ENCODE measurements at places on chromosomes 4 and X.

DNA sequence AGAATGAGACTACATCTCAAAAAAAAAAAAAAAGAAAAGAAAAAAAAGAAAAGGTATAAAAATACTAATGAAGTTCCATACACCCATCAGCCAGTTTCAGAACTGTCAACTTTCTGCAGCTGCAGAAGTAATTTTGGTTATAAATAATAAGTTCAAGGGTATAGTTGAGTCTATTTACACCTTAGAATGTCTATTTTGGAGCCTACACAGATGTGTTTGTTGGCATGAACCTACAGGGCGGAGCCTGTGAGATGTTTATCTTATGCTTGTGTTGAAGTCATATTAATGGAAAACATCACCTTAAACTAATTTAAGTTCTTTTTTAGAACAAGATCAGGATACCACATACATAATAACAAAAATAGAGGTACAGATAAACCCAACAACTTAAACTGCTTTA lies 85.8 kb downstream of the RAPGEF2 start:
- DNase-seq = no peak

GRCh38 chr4:95415346-95415771 lies 133.4 kb downstream of the UNC5C start:
- DNase-seq = no peak

- no peak for DNase-seq
Measured at GRCh38 chr4:136742333-136742732, 790.0 kb downstream of the PCDH18 start.

DNA sequence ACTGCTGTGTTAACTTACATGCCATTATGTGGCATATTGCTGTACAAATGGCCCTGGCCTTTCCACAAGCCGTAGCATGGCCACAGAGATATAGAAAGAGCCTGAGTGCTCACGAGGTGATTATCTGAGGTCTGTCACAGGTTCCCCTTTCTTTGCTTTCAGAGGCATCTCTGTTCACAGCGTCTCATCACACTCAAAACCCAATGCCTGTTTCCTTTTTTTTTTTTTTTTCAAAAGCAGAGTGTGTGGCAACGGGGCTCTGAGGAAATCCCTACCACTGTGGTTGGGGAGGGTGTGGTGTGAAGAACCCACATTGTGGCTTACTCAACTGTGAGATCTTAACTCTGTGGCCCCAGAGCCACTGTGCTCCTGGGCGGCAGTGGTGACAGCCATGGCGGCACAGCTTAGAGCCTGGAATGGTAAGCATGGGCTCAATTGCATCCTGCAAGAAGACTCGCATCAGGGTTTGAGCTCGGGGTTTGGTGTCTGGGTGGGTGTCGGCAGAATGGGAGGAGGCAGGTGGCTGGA lies 30.8 kb downstream of the RTL5 start:
- peak; percentile 26 for DNase-seq

- DNase-seq = no peak
Measured at GRCh38 chr4:94739741-94740140, 18.0 kb upstream of the BMPR1B start.

GRCh38 chrX:133215017-133215416 lies 3.1 kb downstream of the TFDP3 start:
- DNase-seq = no peak

GRCh38 chrX:96835660-96836289 lies 47.9 kb upstream of the RPA4 start:
- no peak for DNase-seq

- no peak for DNase-seq
Measured at GRCh38 chr4:118975449-118976192, 87.0 kb downstream of the SYNPO2 start.

DNA sequence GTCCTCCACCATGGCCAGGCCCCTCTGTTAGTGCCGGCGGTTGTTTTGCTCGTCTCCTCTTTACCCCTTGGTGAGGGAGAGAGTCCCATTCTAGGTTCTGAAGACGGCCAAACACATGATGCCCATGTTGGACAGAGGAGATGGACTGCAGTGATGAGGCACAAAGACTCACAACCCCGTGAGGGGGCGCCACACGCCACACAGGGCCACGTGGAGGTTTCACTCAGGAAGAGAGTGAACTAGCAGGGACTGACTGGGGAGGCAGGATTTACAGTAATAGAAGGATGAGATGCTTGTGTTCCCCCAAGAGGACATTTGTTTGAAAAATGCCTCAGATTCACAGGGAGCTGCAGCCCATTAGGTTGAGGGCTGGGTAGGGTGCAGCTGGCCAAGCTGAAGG lies 655.3 kb upstream of the FRG1 start:
- DNase-seq = no peak

- peak; percentile 23 for DNase-seq
Measured at GRCh38 chrX:53263597-53264094, 17.7 kb downstream of the IQSEC2 start.

GRCh38 chr4:80409809-80410208 lies 74.3 kb downstream of the CFAP299 start:
- no peak for DNase-seq

- no peak for DNase-seq
Measured at GRCh38 chr4:22504447-22504846, 11.4 kb downstream of the ADGRA3 start.

- DNase-seq = no peak
Measured at GRCh38 chr4:5120468-5120867, 69.2 kb downstream of the STK32B start.

- no peak for DNase-seq
Measured at GRCh38 chr4:52049266-52049665, 1.8 kb upstream of the SPATA18 start.

DNA sequence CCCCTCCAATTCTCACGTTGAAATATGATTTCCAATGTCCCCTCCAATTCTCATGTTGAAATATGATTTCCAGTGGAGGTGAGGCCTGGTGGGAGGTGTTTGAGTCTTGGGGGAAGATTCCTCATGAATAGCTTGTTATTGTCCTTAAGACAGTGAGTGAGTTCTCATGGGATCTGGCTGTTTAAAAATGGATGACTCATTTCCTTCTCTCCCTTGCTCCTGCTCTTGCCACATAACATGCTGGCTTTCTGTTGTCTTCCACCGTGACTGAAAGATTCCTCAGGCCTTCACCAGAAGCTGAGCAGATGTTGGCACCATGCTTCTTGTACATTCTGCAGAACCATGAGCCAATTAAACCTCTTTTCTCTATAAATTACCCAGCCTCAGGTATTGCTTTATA lies 346.8 kb upstream of the TECRL start:
- DNase-seq = no peak

DNA sequence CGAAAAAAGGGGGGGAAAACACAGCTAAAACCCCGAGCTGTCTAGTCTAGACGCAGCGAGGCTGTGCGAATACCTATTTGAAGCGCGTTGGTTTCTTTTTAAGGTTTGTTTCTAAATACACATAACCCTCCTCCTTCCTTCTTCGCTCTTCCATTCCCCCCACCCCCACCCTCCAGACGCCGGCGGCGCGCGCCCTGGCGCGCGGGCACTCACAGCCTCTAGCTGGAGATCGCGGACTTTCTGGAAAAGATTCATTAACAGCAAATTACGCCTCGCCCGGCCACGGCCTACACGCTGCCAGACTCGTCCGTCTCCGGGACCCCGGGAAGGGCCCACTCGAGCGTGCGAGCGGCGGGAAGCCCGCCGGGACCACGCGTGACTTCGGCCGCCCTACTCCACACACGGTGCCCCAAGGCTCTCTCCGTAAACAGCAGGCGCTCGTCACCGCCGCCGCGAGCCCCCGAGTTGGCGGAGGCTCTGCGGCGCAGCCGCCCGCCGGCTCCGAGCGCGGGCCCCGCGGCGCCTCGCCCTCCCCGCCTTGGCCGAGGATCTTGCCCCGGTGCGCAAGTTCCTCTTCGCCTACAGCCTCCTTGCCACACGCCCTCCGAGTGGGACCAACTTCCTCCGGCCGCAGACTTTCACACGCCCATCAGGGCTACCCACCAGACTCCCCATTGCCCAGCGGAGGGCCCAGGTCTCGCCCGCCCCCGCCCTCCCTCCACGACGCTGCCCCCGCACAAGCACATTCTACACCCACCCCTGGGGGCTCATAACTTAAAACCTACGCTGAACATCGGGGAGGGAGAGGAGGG lies 2.0 kb downstream of the BCOR start:
- peak; percentile 28 for DNase-seq

DNA sequence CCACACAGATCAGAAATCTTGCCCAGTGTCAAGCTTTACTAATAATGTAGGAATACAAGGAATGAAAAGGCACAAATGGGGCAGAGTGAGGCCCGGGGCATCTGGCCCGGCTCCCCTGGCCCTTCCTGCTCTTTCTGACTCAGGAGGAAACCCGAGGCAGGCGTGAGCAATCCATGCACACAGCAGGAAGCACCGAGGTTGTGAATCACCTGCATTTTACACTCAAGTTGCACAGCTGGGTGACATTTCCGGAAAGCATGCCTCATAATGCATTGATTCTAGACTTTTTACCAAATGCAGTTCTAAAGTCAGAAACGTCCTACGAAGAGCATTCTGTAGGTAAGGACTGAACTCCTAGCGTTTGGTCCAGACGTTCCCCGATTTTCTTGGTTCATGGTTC lies 38.9 kb downstream of the PRIMPOL start:
- peak; percentile 8 for DNase-seq

- peak; percentile 43 for DNase-seq
Measured at GRCh38 chr4:1026115-1026514, 14.7 kb downstream of the FGFRL1 start.

DNA sequence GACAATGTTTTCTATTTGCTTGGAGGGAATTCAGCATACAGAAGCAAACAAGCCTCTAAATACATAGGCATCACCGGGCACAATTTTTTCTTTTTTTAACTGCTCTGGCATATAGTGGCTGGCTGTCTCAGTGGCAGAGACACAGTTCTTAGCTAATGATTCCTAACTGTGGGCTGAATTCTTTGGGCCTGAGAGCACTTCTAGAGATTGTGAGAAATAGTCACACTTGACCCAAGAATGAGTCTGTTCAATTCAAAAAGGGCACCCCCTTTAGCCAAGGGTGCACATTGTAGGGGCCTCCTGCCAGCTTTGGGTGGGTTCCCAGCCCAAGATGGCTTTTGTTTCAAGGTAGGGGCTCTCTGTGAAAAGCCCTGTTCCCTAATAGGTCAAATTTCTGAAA lies 345.7 kb downstream of the ARHGAP10 start:
- DNase-seq = no peak

GRCh38 chr4:114383721-114384120 lies 214.9 kb upstream of the UGT8 start:
- DNase-seq = no peak

DNA sequence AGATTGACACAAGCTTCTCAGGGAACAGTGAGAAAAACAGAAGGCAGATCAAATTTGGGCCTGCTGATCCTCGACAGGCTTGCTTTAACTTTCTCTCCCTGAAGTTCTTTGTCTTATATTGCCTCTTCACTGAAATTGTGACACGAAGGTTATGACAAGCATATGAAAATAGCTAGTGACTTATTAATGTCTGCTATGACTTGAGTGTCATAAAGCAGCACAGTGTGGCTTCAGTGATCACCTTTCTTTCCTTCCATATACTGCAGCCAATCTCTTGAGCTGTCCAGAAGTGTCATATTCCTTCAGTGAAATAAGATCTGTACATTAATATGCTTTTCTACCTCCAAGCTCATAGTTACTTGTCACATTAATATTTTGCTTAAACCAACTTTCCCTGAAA lies 870.2 kb downstream of the C4orf33 start:
- DNase-seq = no peak

DNA sequence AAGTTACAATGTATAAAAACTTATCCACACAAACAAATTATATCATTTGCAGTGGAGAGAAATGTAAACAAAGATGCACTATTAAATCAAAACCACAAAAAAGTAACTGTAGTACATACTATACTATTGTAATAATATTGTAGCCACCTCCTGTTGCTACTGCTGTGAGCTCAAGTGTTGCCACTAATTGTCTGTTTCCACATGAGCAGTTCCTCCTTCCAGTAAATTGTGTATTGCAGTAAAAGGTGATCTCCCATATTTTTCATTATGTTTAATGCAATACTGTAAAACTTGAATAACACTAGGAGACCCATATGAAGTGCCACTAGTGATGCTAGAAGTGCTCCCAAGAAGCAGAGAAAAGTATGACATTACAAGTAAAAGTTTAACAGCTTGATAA lies 11.7 kb downstream of the LIN54 start:
- no peak for DNase-seq

All from stimulated activated CD4-positive, alpha-beta T cell treated with anti-CD3 and anti-CD28 coated beads, Interleukin-4, amount 100 ng/mL, for 1 hour (primary cell).